Stimulated activated naive CD4-positive, alpha-beta T cell (primary cell): ENCODE measurements at places on chromosomes 7 and 10.

GRCh38 chr10:8037199-8037801 is 17.2 kb upstream of the GATA3 start:
- DNase-seq: peak; percentile 21

GRCh38 chr7:91633013-91633441 is 247.5 kb downstream of the MTERF1 start:
- no peak for DNase-seq

DNA sequence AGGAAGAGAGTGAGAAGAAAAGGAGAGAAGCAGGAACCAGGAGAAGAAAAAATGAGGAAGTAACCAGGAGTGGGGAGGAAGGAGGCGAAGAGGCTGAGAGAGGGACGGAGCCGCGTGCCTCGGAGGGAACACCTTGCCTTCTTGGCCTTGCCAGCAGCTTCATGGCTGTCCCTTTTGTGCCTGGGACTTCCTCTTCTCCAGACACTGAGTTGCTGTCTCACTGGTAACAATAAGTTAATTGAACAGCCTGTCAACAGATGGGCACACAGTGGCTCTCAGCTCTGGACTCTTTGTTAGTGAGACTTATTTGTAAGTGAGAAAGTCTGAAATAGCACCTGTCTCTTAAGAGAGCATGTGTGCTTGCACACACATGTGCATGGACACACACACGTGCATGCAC is 83.2 kb downstream of the GATA3 start:
- peak; percentile 5 for DNase-seq

GRCh38 chr10:123305671-123306070 is 151.5 kb downstream of the BUB3 start:
- DNase-seq: no peak

GRCh38 chr7:80600046-80600445 is 38.4 kb upstream of the CD36 start:
- DNase-seq: no peak

DNA sequence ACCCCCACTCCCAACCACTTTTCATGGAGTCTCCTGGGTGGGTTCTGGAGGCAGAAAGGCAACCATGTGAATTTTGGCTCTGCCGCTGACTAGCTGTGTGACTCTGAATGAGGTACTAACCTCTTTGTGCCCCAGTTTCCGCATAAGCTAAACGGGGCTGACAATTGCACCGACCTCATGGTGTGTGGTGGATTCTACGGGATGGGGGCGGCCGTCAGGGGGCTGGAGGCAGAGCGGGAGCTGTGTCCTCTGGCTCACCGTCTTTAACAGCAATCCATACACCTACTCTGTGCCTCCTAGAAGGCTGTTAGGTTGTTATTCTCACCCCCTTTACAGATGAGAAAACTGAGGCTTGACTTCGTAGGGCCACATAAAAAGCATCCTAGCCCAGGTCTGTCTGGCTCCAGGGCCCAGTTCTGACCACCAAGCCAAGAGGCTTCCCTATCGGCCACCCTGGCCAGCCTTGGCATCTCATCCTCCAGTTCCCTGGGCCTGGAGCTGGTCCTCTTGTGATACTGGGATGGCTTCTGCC is 4.3 kb upstream of the SLC29A3 start:
- DNase-seq: no peak

DNA sequence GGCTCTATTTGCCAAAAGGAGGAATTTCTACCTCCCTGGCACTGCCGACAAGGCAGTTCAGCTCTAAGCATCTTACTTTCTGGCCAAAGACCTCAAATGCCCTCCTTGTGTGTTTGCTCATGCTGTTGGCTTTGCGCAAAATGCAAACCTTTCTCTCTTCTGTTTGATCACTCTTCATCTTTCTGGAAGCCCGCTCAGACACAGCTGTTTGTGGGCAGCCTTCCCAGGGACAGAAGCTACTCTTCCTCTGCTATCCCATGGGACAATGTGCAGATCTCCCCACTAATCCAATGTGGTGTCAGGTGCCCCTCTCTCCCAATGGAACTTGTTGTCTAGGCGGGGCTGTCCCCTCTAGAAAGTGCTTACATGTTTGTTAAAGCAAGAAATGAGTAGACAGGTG is 278.7 kb downstream of the CCSER2 start:
- no peak for DNase-seq

DNA sequence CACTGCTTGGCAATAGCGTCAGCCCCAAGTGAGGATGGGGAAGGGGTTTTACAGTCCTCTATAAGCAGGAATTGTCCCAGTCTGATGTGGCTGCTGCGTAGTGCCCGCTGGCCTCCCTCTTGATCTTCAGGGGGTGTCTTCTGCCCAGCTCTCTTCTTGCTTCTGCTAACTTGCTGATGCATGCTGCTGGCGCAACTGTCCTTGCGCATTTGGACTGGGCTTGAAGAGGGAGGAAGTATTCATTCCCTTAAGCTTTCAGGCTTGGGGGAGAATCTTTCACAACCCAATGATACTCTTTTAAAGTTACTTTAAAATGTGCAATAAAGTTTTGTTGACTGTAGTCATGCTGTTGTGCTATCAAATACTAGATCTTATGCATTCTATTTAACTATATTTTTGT is 10.3 kb downstream of the GALNT11 start:
- no peak for DNase-seq

GRCh38 chr7:130920122-130920521 is 186.1 kb upstream of the KLF14 start:
- DNase-seq: no peak

GRCh38 chr10:86224354-86225102 is 142.1 kb downstream of the GRID1 start:
- no peak for DNase-seq

GRCh38 chr7:36509962-36510361 is 120.3 kb downstream of the ANLN start:
- DNase-seq: no peak

DNA sequence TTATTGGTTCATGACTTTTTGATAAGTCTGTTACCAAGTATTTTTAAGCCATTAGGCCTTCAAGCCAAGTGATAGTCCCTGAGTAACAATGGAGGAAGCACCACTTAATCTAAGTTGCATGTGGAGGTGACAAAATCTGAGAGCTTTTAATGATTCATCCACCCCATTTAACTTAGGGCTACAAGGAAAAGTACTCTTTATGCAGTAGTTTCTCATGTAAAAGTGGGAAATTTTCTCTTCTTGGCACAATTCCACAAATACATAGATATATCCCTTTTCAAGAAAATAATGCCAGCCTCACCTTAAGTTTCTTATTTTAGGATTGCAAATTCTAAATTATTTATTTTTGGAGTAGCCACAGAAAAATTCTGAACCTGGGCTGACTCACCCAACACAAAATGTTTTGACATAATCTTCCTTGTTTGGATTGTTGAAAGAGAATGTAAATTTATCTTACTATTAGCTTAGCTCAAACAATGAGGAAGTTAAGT is 85.7 kb downstream of the SUGCT start:
- DNase-seq: no peak

GRCh38 chr7:154817224-154817896 is 185.6 kb downstream of the PAXIP1 start:
- DNase-seq: no peak

DNA sequence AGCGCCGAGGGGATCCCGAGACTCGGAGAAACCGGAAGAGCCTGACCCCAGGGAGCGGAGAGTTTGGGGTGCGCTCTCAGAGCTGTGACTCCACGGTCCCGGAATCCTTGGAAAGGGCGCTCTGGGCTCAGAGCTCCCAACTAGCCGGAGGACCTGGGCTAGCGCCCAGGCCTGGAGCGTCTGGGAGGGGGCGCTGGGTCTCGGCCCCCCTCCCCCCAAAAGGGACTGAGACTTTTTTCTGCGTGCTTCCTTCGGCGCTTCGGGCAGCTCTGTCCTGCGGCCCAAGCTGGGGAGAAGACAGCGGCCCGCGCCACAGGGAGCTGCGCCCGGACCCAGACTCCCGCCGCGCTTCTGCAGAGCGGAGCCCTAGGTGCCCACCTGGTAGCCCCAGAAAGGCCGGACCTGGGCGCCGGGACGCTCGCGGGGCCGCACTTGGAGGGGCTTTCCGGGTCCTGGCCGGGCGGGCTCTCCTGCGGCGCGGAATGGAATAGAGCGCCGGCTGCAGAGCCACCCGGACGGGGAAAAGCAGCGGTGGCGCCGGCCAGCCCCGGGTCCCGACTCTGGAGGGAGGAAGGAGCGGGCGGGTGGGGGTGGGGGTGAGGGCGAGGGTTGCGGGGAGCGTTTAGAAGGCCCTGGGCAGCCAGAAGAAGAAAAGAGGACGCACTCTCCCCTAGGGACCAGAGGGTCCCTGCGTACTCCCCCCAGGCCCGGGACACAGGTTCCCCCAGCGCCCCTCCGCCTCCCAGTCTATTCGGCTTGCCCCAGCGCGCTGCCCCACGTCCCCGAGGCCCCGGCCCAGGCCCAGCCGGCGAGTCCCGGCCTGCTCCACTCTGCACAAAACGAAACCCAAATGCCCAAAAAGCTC is 4.7 kb downstream of the ZNF503 start:
- no peak for DNase-seq

DNA sequence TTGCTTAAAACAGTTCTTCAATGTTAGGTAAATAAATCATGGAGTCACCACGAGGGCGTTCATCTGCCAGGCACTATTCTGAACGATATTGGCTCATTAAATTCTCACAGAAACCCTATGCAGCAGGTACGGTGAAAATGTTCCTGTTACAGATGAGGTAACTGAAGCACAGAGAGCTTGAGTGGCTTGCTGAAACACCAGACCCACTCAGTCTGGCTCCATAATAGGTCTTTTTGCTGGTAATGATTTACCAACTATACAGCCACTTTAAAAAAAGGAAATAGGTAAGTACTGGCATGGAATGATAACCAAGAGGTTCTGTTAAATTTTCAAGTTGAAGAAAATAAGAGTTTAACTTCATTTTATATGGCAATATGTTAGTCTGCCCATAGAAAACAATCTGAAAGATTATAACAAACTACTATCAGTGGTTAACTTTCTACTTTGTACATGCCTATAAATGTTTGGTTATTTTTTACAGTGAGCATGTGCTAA is 1.3 kb upstream of the TM9SF3 start:
- DNase-seq: no peak

DNA sequence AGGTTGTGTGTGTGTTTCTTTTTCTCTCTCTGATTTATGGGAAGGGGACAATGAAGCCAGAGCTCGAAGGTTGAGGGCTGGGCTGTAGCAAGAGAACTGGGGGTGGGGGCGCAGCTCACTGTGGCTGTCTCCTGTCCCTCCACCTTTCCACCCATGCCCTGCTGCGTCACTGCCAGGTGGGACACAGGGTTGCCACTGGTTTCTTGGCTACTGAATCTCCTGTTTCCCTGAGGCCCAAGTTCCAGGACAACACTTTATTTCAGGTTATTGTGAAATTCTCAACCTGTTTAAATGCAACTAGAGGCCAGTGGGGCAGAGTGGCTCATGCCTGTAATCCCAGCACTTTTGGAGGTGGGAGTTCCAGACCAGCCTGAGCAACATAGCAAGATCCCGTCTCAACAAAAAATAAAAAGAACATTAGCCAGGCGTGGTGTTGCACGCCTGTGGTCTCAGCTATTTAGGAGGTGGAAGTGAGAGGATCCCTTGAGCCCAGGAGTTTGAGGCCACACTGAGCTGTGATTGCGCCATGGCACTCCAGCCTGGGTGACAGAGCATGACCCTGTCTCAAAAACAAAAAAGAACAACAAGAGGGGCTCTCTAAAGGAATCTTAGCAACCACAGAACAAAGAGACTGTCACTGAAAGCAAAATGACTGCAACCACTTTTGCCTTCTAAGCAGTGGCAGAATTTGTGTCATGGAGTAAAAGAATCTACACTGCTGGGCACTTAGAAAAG is 22.6 kb downstream of the TBATA start:
- no peak for DNase-seq

DNA sequence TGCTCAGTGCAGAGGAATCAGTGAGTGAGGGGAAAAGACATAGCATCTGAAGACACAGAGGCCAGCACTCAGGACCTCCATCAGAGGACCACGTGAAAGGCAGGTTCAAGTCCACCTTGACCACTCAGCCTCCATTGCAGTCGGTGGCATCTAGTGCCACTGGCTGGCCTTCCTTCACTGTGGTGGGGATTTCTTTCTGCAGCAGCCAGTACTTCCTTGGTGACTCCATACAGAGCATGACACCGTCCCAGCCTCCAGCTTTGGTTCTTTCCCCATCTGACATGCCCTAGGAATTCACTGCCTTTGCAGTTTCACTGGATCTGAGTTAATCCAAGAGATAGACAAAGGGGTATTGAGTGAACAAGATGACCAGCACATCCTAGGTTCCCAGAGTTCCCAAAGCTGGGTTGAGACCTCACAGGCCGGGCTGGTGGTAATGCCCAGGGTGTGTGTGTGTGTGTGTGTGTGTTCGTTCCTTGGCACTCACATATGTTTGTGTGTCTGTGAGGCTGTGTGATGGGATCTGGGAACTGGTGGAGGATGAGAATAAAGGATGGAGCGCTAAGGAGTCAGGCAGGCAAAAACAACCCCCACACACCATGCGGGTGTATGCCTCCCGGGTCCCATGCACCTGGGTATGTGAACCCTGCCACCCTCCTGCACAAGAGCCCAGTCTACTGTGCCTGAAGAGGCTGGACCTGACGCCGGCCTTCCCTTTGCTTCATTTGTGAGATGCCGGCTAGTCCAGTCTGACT is 57.8 kb downstream of the SYPL1 start:
- DNase-seq: no peak

GRCh38 chr10:125158601-125159485 is 1.5 kb downstream of the CTBP2 start:
- DNase-seq: no peak

DNA sequence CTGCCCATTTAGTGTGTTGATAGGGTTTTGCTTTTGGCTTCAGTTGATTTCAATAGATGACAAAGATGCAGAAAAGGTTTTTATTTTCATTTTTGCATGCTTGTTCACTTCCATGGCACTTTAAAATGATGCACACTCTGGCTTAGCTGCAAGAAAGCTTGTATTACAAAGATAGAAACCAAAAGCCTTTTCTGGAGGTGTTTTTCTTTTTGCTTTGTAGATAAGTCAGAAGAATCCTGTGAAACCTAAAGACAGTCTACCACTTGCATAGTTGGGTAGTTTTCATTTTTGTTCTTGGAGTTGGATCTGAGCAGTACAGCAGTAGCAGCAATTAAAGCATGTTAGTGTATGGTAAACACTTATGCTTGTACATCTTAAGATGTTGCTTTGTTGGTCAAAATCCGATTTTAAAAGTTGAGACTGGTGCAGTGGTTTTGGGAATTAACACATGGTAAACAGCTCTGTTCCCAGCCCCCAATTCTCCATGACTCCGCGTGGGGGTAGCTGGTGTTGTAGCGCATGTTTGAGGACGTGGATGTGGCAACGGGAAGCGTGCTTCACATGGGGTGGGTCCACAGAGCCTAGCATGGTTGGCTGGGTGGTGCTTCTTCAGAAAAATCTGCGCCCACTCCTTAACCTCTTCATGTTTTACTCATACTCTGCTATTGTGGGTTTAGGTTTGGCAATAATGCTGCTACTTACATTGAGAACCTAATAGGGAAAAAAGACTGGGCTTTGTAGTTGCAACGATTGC is 19.8 kb downstream of the CCNY start:
- DNase-seq: no peak

GRCh38 chr10:42959833-42960232 is 117.0 kb upstream of the RET start:
- DNase-seq: no peak
